GM12891 (cell line): ENCODE measurements at places on chromosomes 16 and 17.

- DNase-seq = no peak
Measured at GRCh38 chr17:53134548-53134947, 688.2 kb upstream of the KIF2B start.

GRCh38 chr16:26569793-26570192 is 496.9 kb upstream of the C16orf82 start:
- DNase-seq = no peak

DNA sequence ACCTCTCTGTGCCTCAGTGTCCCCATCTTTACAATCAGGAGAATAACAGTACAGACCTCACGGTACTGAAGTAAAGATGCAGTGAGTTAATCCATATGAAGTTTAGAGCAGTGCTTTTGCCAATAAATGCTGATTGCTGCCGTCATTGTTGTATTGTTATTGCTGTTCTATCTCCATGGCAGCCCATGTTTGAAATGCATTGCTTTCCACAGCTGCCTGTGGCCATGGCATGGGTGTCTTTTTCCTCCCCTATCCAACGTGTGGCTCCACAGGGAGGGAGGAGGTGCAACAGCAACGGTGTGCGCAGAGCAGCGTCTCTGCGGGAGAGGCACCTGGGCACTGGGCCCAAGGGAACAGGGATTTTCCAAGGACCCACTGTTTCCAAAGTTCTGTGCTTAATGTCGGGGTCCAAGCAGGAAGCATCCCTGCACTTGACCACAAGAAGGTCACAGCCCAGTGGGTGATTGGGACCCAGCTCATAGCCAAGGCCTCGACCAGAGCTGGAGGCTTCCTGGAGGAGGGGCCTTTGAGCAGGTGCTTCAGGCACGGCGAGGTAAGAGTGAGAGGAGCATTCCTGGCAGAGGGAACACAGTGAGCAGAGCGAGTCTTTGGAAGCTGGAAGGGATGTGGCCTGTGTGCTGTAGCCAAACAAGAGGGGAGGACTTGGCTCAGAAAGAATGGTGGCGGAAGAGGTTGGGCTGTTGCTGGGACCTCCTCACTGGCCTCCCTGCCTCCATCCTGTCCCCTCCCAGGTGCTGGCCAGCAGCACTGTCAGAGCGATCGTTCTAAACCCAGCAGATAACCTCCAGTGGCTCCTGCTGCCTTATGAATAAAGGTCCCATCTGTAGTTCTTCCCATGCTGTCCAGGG is 3.9 kb downstream of the RAI1 start:
- DNase-seq = no peak

DNA sequence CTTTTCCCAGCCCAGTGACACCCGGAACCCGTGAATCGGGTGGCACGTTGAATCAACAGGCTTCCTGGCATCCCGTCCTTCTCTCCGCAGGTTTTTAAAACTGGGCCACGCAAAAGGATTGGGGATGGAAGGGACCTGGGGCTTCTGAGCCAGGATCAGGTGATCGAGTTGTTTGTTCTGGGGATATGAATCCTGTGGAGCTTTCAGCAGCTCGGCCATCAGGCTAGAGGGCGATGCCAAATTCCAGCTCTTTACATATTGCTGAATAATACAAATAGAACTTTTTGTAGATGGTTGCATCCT is 473 bp downstream of the SUPT6H start:
- no peak for DNase-seq

- no peak for DNase-seq
Measured at GRCh38 chr17:39981766-39982375, 1.3 kb downstream of the PSMD3 start.

DNA sequence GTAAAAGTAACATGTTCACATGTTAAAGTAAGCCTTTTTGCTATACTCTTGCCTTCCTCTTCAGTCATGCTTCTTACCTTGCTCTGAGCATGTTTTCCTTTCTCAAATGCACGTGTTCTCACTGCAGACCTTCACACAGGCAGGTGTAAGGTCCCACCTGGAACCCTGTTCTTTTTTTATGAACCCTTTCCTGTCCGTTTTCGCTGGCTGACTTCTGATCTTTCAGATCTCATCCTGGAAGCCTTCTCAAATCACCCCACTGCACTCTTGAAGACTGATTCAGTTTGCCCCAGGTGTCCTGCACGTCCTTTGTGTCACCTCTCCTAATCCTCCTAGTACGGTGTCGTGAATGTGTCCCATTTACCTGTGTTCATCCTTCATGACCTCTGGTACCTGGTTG is 313.6 kb downstream of the SNX29 start:
- DNase-seq = no peak

GRCh38 chr16:63361032-63361624 is 1324.9 kb upstream of the CDH8 start:
- DNase-seq = no peak

DNA sequence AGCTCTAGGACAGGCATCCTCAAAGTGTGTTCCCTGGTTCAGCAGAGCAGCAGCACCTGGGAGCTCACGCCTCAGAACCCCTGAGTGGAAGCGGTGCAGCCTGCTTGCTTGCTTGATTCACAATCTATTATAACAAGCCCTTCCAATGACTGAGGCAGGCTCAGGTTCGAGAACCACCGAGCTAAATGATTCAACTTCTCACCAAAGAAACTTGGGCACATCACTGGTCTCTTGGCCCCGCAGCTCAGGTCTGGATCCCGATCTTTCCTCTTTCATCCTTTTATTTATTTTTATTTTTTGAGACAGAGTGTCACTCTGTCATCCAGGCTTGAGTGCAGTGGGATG is 24.5 kb downstream of the CLUH start:
- no peak for DNase-seq

GRCh38 chr16:79721270-79721669 is 120.7 kb upstream of the MAF start:
- DNase-seq = no peak

GRCh38 chr17:32483451-32484019 is 3.3 kb upstream of the CDK5R1 start:
- DNase-seq = no peak

DNA sequence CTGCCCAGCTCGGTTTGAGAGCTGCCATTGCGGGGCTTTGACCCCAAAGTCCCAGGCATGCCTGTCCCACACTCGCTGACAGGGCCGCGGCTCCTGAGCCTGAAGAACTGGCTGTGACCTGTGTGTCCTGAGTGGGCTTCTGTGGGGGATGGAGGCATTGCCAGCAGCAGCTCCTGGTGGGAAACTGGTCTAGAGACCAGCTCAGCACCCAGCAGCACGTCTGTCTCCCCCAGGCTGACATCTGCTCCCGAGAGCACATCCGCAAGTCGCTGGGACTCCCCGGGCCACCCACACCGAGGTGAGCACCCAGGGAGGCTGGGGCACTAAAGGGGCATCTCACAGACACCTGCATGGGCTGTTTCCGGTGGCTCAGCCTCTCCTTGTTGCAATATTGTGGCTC is 13.4 kb downstream of the ENDOV start:
- no peak for DNase-seq

DNA sequence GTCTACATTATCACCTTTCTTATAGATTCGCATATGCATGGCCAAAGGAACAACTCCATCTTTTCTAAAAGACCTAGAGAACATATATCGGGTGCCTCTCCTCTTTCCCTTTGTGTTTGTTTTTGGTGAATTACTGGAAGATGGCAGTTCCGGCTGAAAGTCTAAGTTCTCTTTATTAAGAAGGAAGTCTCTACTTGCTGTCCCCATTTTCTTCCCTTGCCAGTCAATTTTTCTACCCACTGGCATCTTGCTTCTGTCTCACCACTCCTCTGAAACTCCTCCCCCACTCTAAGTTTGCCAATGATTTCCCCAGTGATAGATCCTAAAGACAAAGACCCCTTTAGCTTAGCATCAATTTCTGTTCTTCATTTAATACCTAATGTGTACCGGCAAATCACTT is 93.9 kb upstream of the CORO6 start:
- no peak for DNase-seq

GRCh38 chr17:68060336-68060735 is 24.8 kb downstream of the KPNA2 start:
- DNase-seq = no peak

GRCh38 chr16:74766729-74767128 is 7.9 kb downstream of the FA2H start:
- no peak for DNase-seq

DNA sequence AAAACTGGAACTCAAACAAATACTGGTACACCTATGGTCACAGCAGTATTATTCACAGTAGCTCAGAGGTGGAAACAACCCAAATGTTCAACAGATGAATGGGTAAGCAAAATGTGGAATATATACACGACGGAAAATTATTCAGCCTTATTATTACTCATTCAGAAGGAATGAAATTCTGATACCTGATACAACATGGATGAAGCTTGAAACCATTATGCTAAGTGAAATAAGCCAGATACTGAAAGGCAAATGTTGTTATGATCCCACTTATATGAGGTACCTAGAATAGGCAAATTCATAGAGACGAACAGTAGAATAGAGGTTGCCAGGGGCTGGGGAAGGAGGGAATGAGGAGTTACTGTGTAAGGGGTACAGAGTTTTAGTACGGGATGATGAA is 27.1 kb upstream of the MYLK3 start:
- no peak for DNase-seq

- no peak for DNase-seq
Measured at GRCh38 chr17:82678265-82678891, 20.1 kb downstream of the RAB40B start.

DNA sequence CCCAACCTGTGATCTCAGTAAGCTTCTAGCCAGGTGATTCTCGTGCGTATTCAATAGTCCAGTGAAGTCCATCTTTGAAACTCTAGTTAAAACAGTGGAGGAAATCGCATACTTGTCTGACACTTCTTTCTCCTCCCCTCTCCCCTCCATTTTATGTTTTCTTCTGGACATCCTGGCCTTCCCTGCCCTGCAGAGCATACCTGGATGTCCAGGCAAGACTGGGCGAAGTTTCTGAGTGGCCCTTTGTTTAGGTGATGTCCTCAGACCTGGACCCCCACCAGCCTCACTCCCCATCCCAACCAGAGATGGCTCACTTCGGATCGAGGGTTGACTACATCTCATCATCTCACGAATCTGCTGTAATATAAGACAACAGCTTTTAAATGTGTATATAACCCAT is 65.7 kb downstream of the CCDC182 start:
- no peak for DNase-seq

DNA sequence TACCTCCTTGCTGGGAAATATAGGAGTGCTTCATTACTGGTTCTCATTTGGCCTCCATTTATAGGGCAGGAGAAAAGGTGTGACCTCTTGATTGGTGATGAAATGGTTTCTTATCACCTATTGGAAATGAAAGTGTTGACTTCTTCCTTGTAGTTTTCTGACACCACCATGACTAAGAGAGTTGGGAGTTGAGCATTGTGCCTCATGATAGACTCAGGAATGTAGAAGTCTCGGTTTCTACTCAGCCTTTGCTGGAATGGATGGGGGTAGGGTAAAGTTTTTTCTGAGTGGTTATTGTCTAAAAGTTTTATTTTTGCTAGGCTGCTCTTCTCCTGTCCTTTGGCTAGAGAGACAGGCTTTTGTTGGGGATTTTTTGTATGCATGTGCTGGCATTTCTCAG is 117.4 kb downstream of the PHKB start:
- no peak for DNase-seq

- no peak for DNase-seq
Measured at GRCh38 chr17:68368387-68368786, 77.1 kb downstream of the ARSG start.

- no peak for DNase-seq
Measured at GRCh38 chr16:56614549-56614991, 6.2 kb downstream of the MT2A start.

- peak; percentile 72 for DNase-seq
Measured at GRCh38 chr16:649631-650030, 466 bp downstream of the WDR90 start.

DNA sequence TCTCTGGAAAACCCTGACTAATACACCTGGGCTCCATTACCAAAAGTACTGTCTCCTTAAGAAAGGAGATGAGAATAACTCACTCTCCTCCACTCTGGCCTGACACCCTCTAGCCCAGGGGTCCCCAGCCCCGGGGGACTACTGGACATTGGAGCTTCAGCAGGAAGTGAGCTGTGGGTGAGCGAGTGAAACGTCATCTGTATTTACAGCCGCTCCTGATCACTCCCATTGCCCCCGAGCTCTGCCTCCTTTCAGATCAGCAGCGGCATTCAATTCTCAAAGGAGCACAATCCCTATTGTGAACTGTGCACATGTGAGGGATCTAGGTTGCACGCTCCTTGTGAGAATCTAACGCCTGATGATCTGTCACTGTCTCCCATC is 126.3 kb upstream of the TNRC6C start:
- no peak for DNase-seq

GRCh38 chr17:57972151-57972550 is 15.9 kb downstream of the VEZF1 start:
- DNase-seq = no peak

- peak; percentile 92 for DNase-seq
Measured at GRCh38 chr17:44385287-44386181, 3.9 kb downstream of the ITGA2B start.

DNA sequence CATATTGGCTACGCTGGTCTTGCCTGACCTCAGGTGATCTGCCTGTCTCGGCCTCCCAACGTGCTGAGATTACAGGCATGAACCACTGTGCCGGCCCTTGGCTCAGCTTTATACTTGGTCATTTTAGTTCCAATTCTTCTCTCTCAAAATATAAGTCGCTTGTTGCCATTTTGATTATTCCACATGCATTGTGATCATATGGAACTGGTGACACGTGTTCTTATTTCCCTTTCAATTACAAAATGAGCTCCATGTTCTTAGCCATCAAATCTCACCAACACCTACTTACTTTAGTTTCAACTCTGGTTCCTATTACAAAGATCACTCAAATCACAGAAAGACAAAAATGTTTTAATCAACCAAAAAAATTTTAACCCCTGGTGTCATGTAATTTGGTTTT is 1711.7 kb downstream of the TP53TG3F start:
- no peak for DNase-seq

GRCh38 chr17:49545007-49545660 is 30.5 kb upstream of the NXPH3 start:
- no peak for DNase-seq

DNA sequence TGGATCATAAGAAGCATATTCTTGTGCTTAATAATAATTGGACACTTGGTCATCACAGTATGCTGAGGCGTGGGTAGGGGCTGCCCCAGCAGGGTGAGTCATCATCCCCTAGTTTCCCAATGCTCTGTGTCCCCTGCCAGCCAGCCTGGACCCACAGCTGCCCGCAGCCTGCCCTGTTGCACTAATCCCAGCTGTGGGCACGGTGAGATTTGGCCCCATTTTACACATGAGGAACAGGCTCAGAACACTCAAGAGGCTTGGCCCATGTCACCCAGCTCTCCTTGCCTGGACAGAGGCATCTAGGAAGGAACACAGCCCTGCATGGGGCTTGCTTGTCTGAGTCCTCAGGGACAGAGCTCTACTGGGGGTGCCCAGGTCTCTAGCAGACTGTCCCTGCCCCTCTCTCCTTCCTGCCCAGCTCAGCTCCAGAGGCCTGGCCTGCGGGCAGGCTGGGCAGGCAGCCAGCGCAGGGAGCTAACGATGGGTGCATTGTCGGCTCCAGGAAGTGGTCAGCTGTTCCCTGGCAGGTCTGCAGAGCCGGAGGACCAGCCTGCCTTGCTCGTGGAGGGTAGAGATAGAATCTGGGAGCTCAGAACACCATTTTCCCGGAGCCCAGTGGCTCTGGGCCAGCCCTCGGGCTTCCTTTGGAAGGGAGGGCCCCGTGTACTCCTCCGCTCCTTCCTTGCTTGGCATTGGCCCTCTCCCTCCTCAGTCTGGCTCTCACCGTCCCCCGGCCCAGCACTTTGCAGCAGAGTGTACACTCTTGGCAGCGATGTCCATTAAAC is 189.4 kb downstream of the RAB11FIP4 start:
- no peak for DNase-seq
